Inflammatory macrophage treated with lipopolysaccharide for 1 hour (primary cell): ENCODE measurements at places on chromosomes 11 and 22.
A peak's percentile ranks its signal among the peaks of the same experiment; 100 is the strongest.

DNA sequence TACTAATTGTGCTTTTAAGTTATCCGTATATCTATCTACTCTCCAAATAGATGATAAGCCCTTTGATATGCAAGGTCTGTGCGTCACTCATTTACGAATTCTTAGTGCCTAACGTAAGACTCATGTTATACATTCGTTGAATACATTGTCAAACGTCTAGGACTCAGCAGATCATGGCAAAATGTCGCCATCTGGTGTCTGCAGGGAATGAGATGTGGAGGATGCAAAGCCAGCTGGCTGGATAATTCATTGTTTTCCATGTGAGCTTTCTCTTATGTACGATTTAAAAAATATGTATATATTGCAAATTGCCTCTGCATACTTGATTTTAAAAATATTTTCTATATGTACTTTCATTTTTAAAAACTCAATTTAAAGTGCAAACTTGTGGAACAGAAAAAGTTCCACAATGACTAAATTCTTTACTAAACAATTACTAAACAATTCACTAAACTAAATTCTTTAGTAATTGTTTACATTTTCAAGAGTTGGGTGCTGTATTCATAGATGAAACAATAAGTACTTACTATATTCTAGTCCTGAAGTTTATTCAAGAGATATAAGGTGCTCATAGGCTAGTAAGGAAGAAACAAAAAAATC, 33.8 kb downstream of the ZNF202 start:
- DNase-seq = peak; percentile 33

DNA sequence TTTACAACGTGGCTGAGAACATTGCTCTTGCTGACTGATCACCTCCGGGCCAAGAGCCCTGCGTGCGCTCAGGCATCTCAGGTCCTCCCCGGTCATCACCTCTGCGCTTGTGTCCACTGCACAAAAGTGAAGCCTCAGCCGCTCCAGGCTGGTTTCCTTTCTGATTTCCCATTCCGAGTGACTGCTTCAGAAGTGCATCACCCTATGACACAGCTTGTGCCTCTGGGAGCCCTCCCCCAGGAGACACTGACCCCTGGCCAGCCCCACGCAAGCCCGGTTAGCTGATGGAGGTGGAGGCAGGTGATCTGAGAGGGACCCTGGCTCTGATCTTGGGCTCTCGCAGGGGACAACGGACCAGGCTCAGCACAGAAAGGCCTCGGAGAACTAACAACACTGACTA, 38.3 kb upstream of the GNB1L start:
- no peak for DNase-seq

DNA sequence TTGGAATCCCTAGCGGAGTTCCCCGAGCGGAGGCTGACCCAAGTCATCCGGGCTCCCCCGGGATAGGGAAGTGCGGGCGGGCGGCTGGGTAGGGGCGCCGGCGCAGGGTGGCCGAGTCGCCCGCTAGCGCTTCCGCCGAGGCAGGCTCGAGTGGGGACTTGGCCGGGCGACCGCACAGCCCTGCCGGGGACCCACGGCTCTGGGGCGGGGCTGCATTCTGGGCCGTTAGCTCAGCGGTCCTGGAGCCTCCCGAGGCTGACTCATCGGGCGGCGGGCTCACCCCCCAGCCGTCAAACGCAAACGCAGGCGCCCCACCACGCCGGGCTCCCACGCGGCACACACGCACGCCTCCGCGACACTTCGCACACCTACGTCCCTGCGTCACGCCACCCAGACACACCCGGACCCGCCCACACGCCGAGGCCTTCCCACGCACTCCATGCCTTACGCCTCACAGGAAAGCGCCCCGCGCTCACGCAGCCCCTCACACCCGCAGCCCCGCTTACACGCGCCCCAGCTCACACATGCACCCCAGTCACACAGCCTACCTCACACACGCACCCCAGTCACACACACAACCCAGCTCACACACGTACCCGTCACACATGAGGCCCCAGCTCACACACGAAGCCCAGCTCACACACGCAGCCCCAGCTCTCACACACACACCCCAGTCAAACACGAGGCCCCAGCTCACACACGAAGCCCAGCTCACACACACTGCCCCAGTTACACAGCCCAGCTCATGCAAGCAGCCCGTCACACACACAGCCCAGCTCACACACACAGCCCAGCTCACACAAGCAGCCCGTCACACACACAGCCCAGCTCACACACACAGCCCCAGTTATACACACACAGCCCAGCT, 1.2 kb downstream of the PHLDB1 start:
- DNase-seq = peak; percentile 86

DNA sequence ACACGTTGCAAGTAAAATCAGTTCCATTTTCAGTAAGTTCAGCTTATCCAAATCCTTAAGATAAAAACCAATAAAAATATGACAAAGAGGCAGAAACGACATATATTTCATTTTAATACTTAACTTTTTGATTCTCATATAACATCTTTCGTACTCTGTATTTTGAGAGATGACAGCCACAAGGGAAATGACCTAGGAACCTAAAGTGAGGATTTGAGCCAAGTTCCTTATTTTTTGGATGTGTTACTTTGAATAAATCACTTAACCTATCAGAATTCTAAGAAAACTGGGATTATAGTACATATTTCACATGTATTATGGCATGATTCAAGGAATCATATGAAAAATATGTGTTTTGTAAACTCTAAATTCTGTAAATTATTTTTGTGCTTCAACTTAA, 143.6 kb upstream of the TRPC6 start:
- DNase-seq = no peak

DNA sequence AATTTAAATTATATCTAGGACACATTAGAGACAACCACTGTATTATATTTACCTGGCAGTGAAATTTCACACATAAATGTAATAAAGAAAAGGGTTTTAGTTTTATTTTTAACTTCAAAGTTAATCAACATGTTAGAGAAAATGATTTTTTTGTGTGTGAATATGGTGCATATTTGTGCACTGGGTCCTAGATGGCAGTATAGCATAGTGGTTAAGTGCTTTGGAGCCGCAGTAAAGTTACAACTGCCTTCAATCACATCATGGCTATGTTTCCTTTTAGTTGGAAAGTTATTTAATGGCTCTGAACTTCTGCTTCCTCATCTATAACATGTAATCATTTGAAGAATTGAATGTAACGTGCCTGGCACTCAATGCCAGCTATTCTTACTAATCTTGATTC, 108.9 kb upstream of the DDI1 start:
- DNase-seq = peak; percentile 21

GRCh38 chr11:43685440-43685839, 4.9 kb downstream of the HSD17B12 start:
- peak; percentile 12 for DNase-seq

DNA sequence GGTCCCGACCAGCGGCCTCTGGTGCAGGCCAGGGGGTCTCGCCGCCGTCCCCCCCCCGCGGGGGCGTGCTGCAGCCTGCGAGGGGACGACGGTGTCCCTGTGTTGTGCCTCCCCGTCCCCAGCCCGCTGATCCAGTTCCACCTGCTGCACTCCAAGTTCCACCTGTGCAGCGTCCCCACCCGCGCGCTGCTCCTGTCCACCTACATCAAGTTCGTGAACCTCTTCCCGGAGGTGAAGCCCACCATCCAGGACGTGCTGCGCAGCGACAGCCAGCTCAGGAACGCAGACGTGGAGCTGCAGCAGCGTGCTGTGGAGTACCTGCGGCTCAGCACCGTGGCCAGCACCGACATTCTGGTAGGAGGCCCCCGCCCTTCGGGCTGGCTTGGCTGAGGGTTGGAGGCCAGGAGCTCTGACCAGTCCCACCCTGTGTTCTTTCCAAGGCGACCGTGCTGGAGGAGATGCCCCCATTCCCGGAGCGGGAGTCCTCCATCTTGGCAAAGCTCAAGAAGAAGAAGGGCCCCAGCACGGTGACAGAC, 42.8 kb downstream of the MUC6 start:
- DNase-seq = no peak

GRCh38 chr11:102761646-102762238, 18.7 kb downstream of the MMP10 start:
- no peak for DNase-seq

- no peak for DNase-seq
Measured at GRCh38 chr22:45082795-45083194, 73.0 kb upstream of the PHF21B start.

- no peak for DNase-seq
Measured at GRCh38 chr22:23113067-23113846, 28.5 kb downstream of the RSPH14 start.

DNA sequence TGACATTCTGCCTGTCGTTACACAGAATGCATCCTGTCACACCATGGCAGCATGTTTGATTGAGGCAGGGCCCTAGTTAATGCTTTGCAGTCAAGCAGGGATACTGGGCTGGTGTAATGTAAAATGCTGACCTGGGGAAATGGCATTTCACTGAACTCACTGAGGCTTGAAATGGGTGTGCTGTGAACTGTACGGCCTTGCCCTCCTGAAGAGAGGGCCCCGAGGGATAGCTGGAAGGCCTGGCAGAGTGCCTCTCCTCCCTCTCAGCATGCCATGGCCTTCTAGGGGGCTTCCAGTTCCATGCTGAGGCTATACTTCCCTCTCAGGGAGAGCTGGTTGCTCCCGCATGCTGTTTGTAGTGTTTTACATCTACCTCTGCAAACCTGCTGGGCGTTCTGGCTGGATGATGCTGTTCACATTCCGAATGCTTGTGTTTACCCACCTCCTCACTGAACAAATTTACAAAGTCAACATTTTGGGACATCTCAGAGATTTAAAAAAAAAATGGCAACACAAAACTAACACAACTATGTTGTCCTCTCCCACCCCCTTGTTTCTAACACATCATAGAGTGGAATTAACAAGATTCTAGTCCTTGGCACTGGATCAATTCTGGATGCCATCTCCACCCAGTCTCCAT, 416.7 kb upstream of the CADM1 start:
- no peak for DNase-seq

DNA sequence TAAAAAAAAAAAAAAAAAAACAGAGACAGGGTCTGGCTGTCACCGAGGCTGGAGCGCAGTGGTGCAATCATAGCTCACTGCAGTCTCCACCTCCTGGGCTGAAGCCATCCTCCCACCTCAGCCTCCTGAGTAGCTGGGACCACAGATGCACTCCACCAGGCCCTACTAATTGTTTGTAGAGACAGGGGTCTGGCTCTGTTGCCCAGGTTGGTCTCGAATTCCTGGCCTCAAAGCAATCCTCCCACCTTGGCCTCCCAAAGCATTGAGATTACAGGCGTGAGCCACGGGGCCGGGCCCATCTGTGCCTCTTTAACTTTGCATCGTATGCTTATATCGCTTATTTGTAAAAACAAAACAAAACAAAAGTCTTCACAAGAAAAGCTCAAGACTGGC, 3.1 kb downstream of the CPT1A start:
- DNase-seq = no peak

DNA sequence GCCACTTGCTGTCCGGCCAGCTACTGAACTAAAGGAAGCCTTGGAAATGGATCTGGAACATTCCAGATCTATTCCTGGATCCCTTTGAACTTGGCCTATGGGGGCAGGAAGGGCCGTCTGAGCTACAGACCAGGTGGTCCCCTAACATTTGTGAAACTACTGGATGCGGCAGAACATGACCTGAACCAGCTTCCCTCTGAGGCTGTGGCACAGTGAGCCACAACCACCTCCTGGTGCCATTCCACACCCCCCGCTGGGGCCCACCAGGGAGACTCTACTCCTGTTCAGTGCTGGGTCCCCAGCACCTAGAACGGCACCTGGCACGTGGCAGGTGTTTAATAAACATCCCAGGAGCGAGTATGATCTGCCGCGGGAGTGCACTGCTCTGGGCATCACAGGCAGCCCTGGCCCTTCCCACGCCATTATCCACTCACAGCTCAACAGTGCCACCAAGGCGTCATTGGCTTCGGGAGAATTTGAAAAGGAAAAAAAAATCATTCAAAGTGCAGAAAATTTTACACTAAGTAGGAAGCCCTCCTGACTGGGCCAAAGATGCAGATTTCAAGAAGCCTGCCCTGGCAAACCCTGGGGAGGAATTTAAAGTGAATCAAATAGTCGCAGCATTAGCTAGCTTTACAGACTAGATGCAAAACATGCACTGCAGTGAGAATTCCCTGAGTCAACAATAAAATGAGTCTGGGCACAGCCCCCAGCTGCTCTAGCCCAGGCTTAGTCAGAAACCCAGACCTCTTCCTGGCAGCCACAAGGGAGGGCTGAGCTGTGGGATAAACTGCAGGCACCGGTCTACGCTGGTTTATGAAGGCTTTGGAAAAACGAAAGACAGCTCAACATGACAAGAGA, 14.3 kb upstream of the EFCAB6 start:
- DNase-seq = peak; percentile 11

GRCh38 chr11:66347425-66348276, at the start of gene B4GAT1:
B4GAT1 (minus strand) TSS chr11:66347629; CDS start chr11:66347545, 84 bp downstream.
- DNase-seq = peak; percentile 76

GRCh38 chr11:90134478-90135003, at the start of gene NAALAD2:
NAALAD2 (plus strand) TSS chr11:90134663; CDS start chr11:90134759, 96 bp downstream.
- no peak for DNase-seq

DNA sequence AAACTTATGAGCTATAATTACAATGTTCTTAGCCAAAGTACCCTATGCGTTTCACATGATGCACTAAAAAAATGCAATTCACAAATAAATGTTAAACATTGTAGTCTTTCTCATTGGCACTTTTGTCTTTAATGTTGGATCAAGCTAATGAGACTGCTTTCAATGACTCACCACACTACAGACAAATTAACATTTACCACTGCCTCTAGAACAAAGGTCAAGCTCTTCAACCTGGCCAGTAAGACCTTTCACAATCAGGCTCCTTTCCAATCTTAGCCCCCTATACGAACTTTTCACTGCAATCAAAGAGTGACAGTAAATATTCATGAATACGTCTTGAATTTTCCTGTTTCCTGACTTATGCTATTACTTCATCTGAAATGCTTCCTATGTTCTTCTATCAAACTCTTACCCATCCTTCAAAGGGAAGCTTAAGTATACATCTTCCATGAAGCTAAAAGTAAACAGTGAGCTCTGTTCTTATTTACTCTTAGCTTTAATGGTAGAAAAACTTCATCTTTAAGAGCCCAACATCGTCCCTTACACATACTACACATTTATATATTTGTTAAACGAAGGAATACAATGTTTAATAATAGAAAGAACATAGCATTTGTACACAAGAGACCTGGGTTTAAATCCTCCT, 326.6 kb upstream of the PITPNB start:
- DNase-seq = no peak

DNA sequence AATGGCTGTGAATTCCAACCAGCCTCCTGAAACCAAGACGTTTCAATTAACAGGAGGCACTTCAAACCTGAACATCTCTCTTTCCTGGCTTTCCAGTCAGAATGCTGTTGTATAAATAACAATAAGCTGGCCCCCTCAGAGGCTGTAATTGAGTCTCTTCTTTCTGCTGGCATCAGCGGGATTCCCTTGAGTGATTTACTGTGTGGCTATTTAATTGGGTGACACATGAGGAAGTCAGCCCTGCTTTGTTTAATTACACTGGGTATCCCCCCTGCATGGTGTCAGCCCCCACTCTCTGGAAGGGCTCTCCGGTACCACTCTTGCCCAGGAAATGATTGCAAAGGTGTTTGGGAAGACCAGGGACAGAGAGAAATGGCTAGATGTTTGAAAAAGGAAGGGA, 101.6 kb downstream of the NTM start:
- DNase-seq = no peak

- no peak for DNase-seq
Measured at GRCh38 chr11:68655406-68655805, 28.9 kb upstream of the GAL start.

- DNase-seq = peak; percentile 22
Measured at GRCh38 chr11:18115360-18116127, 9.7 kb upstream of the SAAL1 start.
